ENCODE measurements at places on chromosomes 2 and 18.
A peak's percentile ranks its signal among the peaks of the same experiment; 100 is the strongest.

DNA sequence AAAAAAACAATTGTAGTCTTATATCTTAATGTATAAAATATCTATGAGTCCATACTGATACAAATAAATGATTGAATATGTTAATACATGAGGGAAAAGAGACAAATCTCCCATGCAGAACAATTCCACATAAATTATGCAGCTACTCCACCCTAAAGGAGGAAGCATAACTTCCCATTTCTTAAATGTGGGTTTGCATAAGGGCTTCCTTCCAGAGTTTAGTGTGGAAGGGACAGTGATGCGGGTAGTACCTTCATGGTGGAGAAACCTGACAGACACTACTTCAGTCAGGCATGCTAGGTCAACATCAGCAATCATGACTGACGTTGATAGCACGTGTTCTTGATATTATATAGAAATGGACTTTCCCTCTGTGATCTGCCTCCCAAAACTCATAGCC, 146.9 kb upstream of the STON1 start:
- no peak for DNase-seq

GRCh38 chr18:36511791-36512352, 214.4 kb downstream of the FHOD3 start:
- no peak for DNase-seq

- no peak for DNase-seq
Measured at GRCh38 chr2:190221429-190221828, 98.2 kb downstream of the HIBCH start.

GRCh38 chr2:215567504-215567903, 131.6 kb upstream of the FN1 start:
- no peak for DNase-seq

DNA sequence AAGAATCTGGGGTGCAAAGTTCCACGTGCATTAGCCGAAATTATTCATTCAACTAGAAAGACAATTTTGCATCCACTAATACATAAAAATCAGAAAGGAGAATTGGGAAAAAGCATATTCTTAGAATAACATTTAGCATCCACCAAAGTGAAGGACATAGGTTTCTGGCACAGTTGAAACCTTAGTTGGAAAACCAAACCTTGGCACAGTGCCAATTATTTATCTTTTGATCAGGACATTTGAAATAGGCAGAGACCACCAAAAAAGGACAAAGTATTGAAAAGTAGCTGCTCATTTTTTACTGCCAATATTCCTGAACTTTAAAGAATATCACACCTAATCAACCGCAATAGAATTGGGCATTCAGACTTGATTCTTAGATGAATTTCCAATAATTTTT, 25.5 kb upstream of the NFU1 start:
- no peak for DNase-seq

GRCh38 chr2:134682726-134683125, 36.1 kb downstream of the TMEM163 start:
- DNase-seq: no peak

- no peak for DNase-seq
Measured at GRCh38 chr18:76656925-76657827, 162.1 kb upstream of the ZNF516 start.

GRCh38 chr2:111702119-111702803, 181.7 kb downstream of the ANAPC1 start:
- DNase-seq: peak; percentile 63

- no peak for DNase-seq
Measured at GRCh38 chr2:209260281-209260680, 163.6 kb upstream of the MAP2 start.

Data from urothelium cell line (cell line).